ENCODE measurements at places on chromosomes 16 and 17.
A peak's percentile ranks its signal among the peaks of the same experiment; 100 is the strongest.

DNA sequence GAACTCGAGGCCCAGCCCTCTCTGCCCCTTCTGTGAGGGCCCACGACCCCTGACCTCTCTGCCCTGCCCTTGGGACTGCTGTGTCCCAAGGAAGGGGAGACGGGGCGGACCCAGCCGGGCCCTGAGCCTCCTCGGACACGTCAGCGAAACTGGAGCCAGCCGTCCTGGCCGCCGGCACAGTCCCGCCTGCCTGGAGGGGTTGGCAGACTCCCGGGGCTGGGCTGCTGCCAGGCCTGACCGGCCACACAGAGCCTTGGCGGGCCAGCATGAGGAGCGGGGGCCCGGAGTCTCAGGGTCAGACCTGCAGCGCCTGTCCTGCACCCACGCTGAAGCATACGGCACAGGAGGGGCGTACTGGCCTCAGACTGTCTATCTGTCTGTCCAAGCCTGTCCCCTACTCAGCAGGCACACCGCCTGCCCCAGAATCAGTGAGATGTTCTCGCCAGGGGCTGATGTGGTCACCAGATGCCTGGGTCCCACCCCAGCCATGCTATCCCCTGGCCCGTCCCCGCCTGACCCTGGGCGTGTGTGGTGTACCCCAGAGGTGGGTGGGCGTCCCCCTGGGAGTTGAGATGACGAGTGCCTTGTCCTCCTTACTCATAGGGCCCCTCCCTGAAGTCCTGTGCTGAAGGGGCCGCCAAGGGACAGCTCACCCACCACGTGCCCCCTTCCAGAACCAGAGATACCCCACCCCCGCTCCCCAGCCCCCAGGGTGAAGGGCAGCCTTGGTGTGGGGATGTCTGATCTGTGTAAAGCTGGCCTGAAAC, 4.7 kb downstream of the VASN start:
- DNase-seq: peak; percentile 92

DNA sequence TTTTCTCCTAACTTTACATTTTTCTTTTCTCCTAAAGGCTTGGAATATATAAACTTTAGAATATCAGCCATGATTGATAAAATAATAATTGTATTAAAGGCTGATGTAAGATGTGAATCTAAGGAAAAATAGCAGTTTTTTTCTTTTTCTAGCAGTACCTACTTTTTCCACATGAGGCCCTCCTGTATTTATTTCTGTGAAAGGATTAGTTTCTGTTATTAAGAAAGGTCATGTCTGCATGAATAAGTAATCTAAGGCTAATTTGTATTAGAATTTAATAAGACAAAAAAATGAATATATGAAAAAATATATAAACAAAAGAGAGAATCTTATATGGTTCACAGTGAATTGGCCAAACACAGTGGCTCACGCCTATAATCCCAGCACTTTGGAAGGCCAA, 85.3 kb downstream of the STXBP4 start:
- no peak for DNase-seq

- no peak for DNase-seq
Observed at GRCh38 chr17:57178839-57179238, 77.5 kb upstream of the MSI2 start.

DNA sequence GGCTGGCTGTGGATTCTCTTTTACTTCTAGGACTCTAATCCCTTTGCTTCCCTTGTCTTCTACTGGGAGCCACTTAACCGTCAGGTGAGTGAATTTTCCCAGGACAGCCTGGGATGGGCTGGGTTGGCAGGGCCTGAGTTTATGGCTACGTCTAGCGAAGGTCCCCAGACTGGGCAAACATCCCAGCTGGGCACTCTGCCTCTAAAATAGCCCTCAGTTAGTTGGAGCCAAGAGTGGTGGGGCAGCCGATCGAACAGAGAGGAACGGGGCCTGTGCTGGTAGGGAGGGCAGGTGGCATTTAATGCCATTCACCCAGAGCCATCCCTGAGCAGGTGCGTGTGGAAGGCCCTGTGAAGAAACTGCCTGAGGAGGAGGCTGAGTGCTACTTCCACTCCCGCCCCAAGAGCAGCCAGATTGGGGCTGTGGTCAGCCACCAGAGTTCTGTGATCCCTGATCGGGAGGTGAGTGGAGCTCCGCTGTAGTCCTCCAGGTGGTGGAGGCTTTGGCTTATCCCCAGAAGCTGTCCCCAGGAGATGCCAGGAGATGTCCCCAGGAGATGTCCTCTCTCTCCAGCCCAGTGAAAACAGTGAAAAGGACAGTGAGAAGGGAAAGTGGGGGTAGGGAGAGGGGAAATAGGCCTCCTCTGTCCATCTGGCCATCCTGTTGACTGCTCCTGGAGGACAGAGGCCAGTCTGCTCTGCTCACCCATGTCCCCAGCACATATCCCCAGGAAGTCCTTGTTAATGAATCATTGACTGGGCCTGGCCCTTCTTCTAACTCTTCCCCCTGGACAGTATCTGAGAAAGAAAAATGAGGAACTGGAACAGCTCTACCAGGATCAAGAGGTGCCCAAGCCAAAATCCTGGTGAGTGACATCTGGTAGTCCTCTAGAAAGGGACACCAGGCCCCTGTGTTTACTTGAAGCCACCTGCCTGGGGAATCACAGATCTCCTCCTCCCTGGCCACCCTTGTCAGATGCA, 4.4 kb downstream of the PNPO start:
- DNase-seq: no peak

GRCh38 chr16:86297391-86297790, 212.9 kb upstream of the FOXF1 start:
- DNase-seq: peak; percentile 16

DNA sequence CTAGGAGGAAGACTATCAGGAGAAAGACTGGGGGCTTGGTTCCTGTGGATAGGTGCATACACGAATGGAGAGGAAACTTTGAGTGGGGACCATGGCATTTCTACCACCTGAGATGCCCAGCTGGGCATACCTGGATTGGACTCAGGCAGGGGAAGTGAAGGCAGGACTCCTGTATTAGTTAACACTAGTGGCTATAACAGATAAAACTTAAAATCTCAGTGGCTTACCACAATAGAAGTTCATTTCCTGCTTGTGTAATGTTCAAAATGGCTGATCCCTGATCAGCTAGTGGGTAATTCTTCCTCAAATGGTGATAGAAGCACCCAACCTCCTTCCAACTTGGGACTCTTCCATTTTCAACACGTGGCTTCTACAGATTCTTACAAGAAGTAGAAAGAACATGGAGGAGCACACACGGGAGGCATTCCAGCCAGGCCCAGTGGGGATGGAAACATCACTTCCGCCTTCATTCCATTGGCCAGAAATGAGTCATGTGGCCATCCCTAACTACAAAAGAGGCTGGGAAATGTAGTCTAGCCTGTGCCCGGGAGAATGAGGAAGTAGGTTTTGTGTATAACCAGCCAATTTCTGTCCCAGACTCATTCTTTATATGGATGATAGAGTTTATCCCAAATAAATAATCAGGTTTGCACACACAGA, 112.1 kb downstream of the UTP18 start:
- peak; percentile 52 for DNase-seq

GRCh38 chr17:17057057-17057551, 14.8 kb downstream of the MPRIP start:
- DNase-seq: no peak

DNA sequence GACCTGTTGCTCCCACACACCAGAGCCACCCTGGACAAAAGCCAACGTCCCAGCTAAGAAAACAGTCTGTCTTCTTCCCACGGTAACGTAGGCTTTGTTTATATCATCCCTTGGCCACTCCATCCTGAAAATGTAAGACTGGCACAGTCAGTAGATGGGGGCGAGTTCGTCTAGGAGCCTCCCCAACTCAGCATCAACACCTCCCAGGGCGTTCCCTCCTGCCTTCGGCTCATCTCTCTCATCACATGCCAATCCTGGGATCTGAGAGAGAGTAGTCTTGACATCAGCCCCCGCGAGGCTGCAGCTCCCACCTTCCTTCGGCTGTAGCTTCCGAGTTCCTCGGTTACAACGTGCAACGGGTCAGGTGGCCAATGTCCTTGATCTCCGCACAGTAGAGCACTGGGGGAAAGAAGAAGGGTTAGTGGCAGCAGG, 894 bp downstream of the RNF227 start:
- peak; percentile 42 for DNase-seq

- DNase-seq: no peak
Observed at GRCh38 chr17:35514564-35514963, 22.9 kb downstream of the SLFN12L start.

- DNase-seq: peak; percentile 32
Observed at GRCh38 chr17:28726226-28726626, at the start of gene TLCD1. Gene TLCD1, minus strand, starts transcription at chr17:28726233. Its CDS starts 136 bp downstream, at chr17:28726097.

- no peak for DNase-seq
Observed at GRCh38 chr16:69166946-69167930, 19.7 kb upstream of the SNTB2 start.

- DNase-seq: no peak
Observed at GRCh38 chr17:78044280-78044835, 84.2 kb downstream of the TMC6 start.

GRCh38 chr17:27379888-27380533, 76.2 kb upstream of the KSR1 start:
- DNase-seq: peak; percentile 52

DNA sequence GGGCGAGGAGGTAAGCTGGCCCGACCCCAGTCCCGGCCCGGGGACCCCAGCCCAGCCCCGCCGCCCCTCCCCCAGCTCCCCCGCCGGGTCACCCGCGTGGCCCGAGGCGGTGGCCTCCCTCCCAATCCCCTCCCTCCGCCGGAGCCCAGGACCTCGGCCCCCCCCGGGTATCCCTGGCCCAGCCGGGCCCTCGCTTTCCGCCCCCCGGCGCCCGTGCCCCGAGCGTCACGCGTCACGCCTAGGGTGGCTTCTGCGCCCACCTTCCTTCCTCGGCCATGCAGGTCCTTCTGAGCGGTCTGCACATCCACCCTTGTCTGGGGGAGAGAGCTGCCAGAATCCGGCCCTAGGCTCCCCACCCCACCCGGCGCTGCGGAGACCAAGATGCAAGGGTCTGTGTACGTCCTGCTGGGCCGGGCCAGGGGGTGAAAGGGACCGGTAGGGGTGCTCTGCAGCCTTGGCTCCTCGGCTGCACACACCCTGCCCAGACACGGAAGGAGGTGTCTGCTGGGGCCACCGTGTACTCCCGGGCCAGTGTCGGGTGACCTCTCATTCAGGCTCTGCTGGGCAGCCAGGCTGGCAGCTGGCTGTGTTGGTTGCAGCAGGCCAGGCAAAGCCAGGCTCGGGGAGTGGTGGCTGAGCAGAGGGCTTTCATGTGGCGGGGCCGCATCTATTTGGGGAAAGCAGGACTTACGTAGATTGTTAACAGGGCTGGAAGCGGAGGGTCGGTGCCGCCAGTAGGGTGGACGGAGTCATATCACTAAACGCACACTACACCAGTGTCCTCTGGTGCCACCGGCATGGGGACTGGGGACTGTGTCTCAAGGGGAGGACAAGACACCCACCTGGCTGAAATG, 754 bp downstream of the RAB11FIP4 start:
- DNase-seq: no peak

DNA sequence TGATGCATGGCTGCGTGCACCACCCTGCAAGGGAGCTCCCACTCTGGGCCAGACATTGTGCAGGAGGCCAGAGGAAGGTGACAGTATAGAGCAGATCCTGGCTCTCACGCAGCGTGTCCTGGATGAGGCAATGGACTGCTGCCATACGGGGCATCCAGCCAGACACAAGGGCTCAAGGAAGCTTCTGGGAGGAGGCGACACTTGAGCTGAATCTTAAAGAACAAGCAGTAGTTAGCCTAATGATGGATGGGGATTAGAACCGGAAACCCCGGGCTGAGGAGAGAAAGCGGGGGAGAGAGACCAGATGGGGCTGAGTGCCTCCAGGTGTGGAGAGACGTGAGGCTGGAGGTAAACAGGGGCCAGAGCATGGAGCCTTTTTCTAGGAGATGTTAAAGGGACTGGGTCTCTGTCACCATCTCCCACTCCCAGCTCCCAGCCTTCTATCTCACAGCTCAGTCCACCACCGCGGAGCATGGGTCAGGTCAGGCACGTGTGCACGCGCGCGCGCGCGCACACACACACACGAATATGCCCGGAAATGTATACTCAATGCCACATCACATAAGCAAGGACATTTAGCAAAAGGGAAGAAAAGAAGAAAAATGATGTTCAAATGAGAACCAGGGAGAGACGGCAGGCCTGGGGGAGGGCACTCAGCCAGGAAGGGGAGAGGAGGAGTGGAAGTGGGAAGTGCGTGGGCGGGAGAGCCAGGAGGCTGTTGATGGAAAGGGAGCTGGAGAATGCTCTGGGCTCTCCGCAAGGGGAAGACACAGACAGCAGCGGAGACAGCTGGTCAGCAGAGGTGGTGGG, 46.3 kb downstream of the CCDC42 start:
- DNase-seq: peak; percentile 63

DNA sequence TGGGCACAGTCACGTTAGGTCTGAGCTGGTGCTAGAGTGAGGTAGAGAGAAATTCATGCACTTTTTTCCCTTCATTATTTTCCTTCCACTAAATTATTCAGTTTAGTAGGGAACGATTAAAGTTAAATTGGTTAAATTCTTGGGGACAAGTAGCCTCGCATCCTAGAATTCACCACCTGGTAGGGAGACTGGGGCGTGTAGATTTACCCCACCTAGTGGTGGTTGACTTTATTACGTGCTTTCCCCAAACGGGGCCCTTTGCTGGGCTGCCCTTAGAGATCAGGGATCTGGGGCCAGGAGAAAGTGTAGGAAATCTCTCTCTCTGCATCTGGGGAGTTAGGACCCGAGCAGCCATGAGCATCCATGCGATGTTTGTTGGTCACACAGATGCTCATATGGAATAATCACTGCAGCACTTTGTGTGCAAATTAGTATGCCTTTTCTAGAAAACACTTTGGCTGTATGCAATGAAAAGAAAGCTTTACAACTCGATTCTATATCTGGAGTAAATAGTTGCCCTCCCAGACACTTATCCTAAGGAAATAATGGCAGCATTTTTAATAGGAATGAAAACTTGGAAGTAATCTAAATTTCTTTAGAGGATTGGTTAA, 107.0 kb downstream of the PLCG2 start:
- DNase-seq: peak; percentile 25

- DNase-seq: peak; percentile 50
Observed at GRCh38 chr16:69328854-69329316, 1.5 kb downstream of the PDF start.

GRCh38 chr17:36153895-36154610, 22.4 kb downstream of the TBC1D3B start:
- no peak for DNase-seq

DNA sequence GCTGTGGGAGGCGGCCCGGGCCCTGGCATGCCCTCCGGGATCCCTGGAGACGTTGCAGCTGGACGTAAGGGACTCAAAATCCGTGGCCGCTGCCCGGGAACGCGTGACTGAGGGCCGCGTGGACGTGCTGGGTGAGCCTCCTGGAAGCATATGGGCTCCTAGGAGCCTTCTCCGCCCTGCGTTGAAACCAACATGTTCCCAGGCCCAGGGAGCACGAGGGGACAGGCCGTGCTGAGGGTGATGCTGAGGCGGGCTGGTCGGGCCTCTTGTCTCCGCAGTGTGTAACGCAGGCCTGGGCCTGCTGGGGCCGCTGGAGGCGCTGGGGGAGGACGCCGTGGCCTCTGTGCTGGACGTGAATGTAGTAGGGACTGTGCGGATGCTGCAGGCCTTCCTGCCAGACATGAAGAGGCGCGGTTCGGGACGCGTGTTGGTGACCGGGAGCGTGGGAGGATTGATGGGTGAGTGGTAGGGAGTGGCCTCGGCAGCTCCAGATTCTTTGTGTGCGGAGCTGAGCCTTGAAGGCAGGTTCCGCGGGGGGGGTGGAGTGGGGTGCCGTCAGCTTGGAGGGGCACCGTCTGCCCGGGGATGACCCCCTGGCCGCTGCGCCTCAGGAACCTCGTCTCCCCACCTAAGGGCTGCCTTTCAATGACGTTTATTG, 567 bp downstream of the HSD17B1 start:
- DNase-seq: peak; percentile 16

Measured in AG10803 (cell line).